ENCODE measurements at places on chromosomes 7 and 10. TPM values are rescaled to one million over a fixed set of nuclear protein-coding genes. Genes with fewer than 3 reads are reported as not detected.

MARVELD1 gene
- polyA plus RNA-seq, result 3.9 TPM

CISD1 gene
- 155 TPM for polyA plus RNA-seq

PLXDC2 gene
- not detected for polyA plus RNA-seq

TAF5 gene
- polyA plus RNA-seq, result 6.9 TPM

MRLN gene
- polyA plus RNA-seq, result not detected

RAB19 gene
- not detected for polyA plus RNA-seq

BICC1 gene
- polyA plus RNA-seq, result 0.04 TPM

ERLIN1 gene
- 18.3 TPM for polyA plus RNA-seq

GHRHR gene
- polyA plus RNA-seq, result not detected

EMX2 gene
- polyA plus RNA-seq, result not detected

LRRC4 gene
- polyA plus RNA-seq, result 0.15 TPM

HOXA11 gene
- not detected for polyA plus RNA-seq

GRCh38 chr10:93113042-93113441 lies 39.3 kb downstream of the CYP26A1 start:
- no peak for DNase-seq

GRCh38 chr10:74282151-74282847 lies 131.3 kb downstream of the ADK start:
- DNase-seq, result no peak

- no peak for DNase-seq
Measured at GRCh38 chr7:26309089-26309488, 17.4 kb downstream of the SNX10 start.

- DNase-seq, result no peak
Measured at GRCh38 chr7:32900433-32900995, 9.0 kb upstream of the KBTBD2 start.

DNA sequence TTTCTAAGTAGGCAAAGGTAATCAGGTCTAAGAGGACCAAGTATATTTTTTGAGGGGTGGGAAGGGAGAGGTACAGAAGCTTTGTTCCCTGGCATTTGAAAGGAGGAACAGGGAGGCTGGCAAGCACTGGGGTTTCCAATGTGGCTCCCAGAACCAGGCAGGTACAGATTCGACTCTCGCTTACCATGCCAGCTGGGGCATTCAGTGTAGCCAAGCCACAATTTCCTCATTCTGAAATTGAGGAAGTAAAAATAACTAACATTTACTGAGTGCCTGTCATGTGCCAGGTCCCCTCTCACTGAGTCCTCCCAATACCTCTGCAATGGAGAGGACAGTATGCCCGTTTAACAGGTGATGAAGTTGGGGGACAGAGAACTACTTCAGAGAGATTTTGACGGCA lies 45.9 kb upstream of the BET1 start:
- DNase-seq, result peak; percentile 63

DNA sequence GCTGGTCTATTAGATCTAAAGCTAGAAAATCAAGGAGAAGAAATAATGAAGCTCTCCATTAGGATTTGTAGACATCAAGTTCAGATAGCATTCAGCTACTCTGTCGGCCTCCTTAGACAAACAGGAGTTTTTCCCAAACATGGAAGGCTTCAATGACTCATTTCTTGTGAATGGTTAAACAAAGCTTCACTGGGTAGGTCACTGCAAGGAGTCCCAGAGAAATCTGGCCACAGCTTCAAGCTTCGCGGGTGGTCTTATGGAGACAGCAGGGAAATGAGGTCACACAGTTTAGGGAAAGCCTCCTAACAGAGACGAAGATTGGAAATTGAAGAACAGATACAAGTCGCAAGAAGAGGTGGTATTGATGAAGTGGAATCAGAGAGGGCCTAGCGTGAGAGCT lies 22.6 kb upstream of the LRRC72 start:
- no peak for DNase-seq

DNA sequence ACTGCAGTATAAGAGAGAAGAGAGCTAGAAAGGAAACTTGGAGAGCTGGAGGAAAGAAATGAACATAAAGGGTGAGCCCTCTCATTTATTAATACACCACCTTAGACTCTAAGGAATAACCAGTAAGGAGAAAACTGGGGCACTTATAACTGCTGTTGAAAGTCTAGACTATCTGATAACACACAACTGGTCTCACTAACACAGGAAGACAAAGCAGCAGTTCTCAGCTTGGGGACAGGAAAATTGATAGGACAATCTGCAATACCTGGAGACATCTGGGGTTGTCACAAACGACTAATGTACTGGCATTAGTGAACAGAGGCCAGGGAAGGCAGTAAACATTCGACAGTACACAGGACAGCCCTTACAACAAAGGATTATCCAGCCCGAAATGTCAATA lies 6.8 kb downstream of the ELMO1 start:
- DNase-seq, result no peak

DNA sequence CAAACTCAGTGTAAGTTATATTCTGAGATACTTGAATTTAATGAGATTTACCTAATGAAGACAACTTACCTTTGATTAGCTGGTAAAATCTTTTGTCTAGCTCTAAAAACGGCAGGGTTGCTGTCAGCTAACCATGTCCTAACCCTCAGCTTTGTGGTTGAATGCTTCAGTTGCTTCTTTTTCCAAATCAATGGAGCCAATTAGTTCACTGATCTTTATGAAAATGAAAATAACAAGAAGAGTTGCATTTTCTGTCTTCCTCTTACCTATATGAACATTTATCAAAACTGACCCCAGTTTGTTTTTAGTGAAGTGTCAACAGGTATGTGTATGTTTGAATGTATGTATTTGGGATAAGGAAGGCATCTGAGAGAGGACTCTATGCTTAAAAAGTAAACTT lies 253.1 kb upstream of the MTPN start:
- peak; percentile 8 for DNase-seq

DNA sequence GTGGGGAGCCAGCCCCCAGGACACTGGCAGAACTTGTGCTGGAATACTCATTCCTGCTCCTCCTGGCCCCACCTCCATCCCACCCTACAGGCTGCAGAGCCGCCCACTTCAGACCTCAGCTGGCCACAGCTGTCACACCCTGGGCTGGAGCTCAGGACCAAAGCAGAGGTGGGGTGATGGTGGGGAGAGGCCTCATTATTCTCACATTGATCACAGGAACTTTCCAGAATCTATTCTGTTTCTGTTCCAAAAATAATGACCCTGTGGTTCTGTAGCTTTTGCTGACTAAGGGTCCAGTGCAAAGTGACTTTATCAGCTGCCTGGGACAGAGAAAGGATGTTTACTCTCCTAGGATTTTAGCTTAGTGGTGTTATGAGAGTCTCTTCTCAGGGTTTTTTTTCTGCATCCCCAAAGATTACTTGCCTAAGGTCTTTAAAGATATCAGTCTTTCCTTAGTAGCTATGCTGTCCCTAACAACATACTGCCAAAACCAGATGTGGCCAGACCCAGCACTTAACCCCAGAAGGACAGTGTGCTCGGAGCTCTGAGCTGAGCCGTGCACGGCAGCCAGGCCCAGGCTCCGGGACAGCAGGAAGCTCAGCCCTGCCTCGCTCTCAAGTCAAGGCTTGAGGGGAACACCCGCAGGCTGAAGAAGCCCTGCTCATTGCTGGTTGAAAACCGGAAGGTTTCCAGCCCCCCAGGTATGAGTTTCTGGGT lies 223.3 kb downstream of the MLLT10 start:
- no peak for DNase-seq

GRCh38 chr7:101882595-101883564 lies 65.5 kb downstream of the CUX1 start:
- DNase-seq, result no peak

- DNase-seq, result no peak
Measured at GRCh38 chr7:154776350-154776749, 226.6 kb downstream of the PAXIP1 start.

- DNase-seq, result no peak
Measured at GRCh38 chr10:123970207-123970926, 78.8 kb upstream of the CPXM2 start.

DNA sequence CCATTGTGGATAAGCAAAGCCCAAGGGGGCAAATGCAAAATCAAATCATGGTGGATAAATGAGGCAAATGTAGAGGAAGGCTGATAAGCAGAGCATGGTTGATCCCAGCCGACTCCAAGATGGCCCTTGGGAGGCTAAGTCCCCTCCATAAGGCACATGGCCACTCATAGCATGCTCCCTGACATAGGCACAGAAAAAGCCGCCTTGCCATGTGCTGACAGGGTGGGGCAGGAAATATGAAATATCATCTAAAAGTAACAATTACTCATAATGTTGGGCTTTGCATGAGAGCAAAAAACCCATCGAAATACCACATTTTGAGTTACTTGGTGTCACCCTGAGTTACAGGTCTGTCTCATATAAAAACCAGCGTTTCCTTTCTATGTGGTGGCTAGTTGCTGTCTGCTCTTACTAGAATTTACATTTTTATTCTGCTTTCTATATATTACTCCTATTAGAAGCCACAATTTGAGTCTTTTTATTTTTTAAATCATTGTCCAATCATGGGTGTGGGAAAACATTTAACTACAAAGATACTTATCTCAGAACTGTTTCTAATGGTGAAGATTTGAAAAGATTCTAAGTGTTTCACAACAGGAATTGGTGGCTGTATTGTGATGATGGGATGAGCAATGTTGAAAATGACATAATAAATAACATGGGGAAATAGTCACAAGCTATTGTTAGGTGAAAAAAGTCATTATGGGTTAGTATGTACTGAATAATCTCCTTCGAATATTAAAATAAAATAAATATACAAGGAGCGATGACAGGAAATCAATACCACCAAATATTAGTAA lies 102.7 kb downstream of the CUBN start:
- peak; percentile 35 for DNase-seq

DNA sequence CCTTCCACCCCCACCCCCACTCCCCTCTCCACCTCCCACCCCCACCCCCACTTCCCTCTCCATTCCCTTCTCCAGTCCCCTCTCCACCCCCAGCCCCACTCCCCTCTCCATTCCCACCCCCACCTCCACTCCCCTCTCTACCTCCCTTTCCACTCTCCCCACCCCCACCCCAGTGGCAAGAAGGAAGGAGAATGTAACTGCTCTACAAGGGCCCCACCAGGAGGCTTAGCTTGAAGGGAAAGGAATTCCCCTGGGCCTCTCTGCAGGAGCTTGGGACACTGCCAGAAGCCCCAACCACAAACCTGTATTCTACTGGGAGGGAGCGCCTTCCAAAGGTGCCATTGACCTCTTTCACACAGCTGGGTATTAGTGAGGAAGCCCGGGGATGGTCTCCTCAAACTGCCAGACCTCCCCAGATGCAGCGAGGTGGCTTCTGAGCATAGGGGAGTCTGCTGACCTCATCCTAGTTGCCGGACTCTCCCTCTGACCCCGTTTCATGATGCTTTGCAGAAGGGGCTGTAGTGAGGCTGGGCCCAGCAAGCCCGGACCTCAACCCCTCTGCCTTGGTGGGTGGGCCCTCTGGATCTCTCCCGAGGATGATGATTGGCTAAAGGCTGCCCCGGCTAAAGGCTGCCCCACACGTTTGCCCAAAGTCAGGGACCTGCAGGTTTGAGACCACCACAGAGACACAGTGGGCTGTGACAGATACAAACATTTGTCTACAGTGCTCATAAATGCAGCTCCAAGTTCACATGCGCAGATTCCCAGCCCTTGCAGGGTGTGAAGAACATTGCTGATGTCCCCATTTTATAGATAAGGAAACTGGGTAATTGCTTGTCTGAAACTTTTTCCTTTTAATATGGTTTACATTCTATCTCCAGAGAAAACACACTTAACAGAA lies 2.9 kb downstream of the DEPP1 start:
- DNase-seq, result no peak

DNA sequence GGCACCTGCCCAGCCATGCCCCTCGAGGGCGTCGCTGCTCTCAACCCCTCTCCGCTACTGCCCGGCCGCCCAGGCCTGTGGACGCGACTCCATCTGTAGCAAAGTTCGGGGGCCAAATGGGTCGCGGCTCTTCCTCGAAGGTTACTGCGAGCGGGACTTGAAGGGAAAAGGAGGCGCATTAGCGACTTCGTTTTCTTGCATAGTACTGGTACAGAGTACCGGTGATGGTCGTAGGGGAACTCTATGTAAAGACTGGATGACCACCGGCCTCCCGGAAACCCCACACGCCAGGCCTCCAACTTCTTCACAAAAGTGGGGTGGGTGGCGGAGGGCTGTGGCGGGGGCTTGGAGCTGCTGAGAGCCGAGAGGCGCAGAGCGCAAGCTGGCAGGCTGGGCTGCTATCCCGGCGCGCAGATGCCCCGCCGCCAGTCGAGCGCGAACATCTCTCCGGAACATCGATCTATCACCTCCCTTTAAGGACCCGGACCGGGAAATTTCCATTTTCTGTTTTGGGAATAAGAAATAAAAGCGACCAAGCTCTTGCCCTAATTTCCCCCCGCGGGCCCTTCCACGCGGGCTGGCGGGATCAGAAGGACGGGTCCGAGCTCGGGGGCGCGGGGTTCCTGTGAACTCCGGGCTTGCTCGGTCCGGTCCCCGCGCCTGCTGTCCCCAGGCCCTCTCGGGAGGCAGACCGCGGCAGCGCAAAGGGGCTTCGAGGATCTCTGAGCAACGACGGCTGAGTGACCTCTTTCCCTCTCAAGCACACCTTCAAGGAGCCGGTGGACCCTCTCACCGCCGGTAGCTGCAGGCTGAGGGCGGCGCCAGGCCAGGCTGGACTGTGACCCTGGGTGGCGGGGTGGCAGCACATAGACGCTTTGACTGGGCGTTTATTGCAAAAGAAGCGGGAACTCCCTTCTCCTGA lies 12.2 kb upstream of the FEZF1 start:
- no peak for DNase-seq

- DNase-seq, result no peak
Measured at GRCh38 chr7:94398841-94399240, 4.1 kb downstream of the COL1A2 start.

GRCh38 chr10:71975087-71975870 lies 11.1 kb downstream of the CHST3 start:
- no peak for DNase-seq

DNA sequence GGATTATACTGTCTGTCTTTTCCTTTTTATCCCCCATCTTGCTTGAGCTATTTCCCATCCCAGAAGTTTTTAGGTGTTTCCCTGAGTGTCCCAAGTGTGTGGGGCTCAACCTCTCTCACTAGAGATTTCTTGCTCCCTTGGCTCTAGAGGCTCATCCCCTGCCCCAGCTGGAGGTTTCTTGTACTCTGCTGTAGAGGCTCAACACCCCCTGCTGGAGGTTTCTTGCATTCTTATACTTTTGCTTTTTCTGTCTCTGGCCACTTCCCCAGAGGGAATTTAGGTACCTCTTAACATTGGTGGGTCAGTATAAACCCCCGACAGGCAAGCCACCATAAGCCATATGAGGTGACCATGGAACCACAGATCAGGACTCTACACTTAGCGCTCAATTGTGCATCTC lies 114.2 kb upstream of the FAM3C start:
- no peak for DNase-seq

- no peak for DNase-seq
Measured at GRCh38 chr7:117296066-117296465, 26.8 kb downstream of the WNT2 start.

GRCh38 chr10:24556750-24557742 lies 166.6 kb downstream of the ARHGAP21 start:
- no peak for DNase-seq

GRCh38 chr10:28738200-28738599 lies 60.9 kb downstream of the BAMBI start:
- no peak for DNase-seq

GRCh38 chr7:74429153-74429747 lies 24.5 kb upstream of the GTF2IRD1 start:
- no peak for DNase-seq

All from GM12878 (cell line).